ENCODE measurements at places on chromosomes 3 and 15.

DNA sequence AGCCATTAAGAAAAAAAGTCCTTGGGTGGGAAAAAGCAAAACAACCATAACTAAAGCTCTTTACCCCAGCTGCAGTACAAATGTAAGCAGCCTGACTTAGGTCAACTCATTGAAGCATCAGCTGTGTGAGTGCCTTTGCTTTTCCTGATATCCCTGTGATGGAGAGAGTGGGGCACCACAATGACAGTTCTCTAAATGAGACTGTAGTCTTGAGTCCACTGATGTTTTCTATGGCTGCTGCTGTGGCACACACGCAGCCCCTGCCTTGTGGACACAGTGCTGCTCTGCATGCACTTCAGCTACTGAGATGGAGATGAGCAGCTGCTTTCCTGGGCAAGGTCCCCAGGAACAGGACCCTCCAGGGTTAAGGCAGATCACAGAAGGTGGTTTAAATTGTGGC, 173.2 kb downstream of the KCNAB1 start:
- no peak for DNase-seq

GRCh38 chr3:80050826-80051601, 283.2 kb upstream of the ROBO1 start:
- peak; percentile 11 for DNase-seq

DNA sequence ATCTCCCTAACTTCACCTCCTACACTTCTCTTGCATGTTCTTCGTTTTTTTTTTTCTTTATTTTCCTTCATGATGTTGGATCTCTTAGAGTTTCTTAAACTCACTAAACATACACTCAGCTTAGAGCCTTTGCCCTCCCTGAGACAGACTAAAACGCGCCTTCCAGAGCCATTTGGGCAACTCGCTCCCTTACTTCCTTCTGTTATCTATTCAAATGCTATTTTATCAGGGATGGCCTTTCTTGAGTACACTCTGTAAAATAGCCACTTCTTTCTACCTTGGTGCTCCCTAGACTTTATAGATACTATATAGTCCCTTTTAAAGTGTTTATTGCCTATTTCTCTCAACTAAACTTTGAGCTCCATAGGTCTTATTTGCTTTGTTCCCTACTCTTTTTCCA, 598.2 kb upstream of the NECTIN3 start:
- DNase-seq = no peak

- no peak for DNase-seq
Measured at GRCh38 chr3:32856355-32856889, 38.6 kb downstream of the TRIM71 start.

- no peak for DNase-seq
Measured at GRCh38 chr3:10354361-10355015, 33.6 kb upstream of the SEC13 start.

DNA sequence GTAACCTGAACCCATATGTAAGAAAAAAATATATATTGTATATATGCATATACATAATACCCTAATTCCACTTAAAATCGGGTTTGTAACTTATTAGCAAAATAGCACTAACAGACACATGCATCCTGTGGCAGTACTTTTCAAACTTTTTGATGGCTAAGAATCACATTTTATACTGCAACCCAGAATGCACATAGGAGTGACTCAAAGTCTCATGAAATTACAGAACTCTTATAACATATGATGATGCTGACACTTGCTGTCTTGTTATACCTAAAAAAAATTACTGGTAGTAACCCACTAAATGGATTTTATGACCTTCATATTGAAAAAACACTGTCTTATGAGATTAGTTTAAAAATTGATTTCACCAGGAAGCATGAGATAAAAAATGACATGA, 152.4 kb upstream of the FRMD4B start:
- no peak for DNase-seq

DNA sequence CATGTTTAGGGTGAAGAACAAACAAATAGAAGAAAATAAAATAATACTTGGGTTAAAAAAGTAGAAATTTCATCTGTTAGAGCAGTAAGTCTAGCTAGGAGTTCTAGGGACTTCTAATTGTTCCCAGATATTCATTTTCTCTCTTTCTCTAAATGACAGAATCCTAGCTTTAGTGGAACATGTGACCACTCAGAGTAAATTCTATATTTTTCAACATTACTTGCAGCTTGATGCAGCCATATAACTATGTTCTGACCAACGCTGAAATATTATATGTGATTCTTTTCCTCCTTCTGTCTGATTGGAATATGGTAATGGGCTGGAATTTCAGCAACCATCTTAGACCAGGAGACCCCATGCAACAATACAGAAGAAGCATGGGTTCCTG, 8.1 kb downstream of the PTX3 start:
- no peak for DNase-seq

- DNase-seq = no peak
Measured at GRCh38 chr15:33182278-33182905, 12.1 kb downstream of the FMN1 start.

- DNase-seq = no peak
Measured at GRCh38 chr3:29329986-29330890, 49.4 kb downstream of the RBMS3 start.

GRCh38 chr3:12681943-12682390, 18.1 kb upstream of the RAF1 start:
- no peak for DNase-seq

- DNase-seq = no peak
Measured at GRCh38 chr3:33904730-33905129, 106.3 kb downstream of the PDCD6IP start.

DNA sequence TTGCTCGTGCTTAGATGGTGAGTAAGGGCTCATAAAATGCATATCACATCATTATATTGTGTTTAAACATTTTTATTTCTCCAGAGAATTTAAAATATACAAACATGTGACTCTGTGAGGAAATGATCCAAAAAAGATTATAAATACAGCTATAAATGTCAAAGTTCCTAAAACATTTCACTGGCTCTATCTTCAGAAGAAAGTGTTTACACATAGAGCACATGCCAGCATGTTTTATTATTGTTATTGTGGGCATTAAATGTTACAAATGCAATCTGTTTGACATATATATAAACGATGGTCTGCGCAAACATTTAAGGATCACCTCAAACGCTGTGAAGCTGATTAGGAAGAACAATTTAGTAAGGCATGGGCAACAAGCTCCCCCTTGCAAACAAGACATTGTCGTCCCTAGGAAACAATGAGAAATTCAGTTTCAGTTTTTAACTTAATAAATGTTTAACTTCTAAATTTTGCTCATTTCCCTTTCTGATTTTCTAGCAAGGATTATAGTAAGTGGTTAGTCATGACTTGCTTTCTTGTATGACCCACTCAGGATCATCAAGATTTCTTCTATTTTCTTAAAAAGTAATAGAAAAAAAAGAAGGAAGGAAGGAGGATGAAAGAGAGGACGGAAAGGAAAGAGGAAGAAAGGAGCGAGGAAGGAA, 207.5 kb downstream of the SATB1 start:
- DNase-seq = no peak

- DNase-seq = no peak
Measured at GRCh38 chr3:52705438-52705687, 228 bp downstream of the GLT8D1 start.

- no peak for DNase-seq
Measured at GRCh38 chr3:174162550-174162949, 696.6 kb upstream of the NAALADL2 start.

All from NCI-H510A (cell line).